Stimulated activated CD4-positive, alpha-beta T cell treated with anti-CD3 and anti-CD28 coated beads, TNF-alpha, amount 100 ng/mL, for 1 hour (primary cell): ENCODE measurements at places on chromosomes 4 and X.

GRCh38 chrX:153880440-153880815, 5.5 kb downstream of the L1CAM start:
- DNase-seq, result no peak

- no peak for DNase-seq
Measured at GRCh38 chrX:18769812-18770573, 62.5 kb downstream of the PPEF1 start.

DNA sequence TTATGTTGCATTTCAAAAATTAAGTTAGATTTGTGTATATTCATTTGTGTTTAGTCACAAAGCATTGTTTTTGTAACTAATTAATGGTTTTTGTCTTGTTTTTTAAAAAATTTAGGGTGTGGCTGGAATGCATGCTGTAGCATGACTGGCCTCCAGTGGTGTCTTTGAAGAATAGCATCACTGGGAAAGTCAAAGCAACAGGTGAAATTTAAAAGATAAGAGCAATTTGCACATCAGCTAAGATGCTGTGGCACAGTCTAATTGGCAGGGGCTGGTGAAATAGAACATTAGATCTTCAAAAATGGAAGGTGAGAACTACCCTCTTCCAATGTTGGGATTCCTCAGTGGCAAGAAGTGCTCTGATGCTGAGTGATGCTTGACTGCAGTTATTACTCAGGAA, 45.3 kb downstream of the ANK2 start:
- DNase-seq, result no peak

DNA sequence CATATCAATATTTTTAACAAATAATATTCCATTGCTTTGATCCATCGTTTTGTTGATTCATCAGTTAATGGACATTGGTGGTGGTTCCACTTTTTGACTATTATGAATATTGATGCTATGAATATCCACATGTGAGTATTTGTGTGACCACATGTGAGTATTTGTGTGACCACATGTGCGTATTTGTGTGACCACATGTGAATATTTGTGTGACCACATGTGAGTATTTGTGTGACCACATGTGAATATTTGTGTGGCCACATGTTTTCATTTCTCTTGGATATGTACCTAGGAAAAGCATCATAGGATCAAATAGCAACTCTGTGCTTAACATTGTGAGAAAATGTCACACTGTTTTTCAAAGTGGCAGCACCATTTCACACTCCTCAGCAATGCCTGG, 433.6 kb upstream of the FRG1 start:
- no peak for DNase-seq
